Activated CD4-positive, alpha-beta T cell treated with anti-CD3 and anti-CD28 coated beads, Interleukin-2, amount 10 ng/mL, durations not matched to agents 7 days and 5 days (primary cell): ENCODE measurements at places on chromosomes 1 and 21. TPM values are rescaled to one million over a fixed set of nuclear protein-coding genes. Genes with fewer than 3 reads are reported as not detected.

DNA sequence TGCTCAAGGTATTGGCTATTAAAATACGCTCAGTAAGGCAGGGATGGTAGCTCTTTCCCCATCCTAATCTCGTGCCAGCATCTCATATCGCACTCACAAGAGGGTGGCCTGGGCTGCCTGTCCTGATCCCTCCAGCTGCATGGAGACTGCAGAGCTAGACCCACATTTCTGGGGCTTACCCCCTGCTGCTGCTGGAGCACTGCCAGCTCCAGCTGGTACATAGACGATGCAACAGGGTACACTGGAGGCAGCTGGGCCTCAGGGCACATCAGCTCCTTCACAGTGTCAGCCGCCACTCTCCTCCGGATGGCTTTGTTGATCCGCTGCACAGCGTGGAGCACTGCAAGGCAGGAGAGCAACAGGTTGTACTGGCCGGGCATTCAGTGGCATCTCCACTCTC, 16.0 kb downstream of the IQGAP3 start:
- H3K4me1 ChIP-seq, result peaks cover 2% of the 10 kb centered on the region
- DNase-seq, result no peak
- H3K27ac ChIP-seq, result no peak overlapping the region
- H3K27me3 ChIP-seq, result no peaks in the 10 kb centered on the region

DNA sequence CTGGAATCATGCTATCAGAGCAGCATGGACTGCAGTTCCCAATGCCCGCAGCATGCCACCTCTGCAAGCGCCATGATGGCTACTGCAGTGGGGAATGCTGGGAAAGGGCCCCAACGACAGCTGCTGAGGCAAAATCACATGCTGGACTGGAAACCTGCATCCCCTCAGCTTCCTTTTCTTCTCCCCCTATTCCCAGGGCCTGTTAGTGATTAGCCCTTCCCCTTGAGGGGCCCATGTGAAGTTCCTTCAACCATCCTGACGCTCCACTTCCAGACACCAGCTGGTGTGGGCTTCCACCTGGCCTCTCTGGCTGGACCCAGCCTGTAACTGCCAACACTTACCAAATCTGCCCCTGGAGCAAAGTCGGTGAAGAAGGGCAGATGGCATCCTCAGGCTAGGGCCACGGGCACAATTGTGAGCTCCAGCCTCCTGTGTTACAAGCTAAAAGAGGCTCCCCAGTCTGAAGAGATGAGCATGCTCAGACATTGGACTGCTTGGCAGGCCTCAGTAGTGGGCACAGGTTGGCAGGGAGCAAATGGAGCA, 22.1 kb upstream of the SDC3 start:
- H3K4me3 ChIP-seq, result no peak overlapping the region
- H3K36me3 ChIP-seq, result peaks cover 14% of the 10 kb centered on the region
- no peak for DNase-seq
- H3K4me1 ChIP-seq, result peaks cover 2% of the 10 kb centered on the region

The ZNF678 gene
- 4.2 TPM for total RNA-seq

DNA sequence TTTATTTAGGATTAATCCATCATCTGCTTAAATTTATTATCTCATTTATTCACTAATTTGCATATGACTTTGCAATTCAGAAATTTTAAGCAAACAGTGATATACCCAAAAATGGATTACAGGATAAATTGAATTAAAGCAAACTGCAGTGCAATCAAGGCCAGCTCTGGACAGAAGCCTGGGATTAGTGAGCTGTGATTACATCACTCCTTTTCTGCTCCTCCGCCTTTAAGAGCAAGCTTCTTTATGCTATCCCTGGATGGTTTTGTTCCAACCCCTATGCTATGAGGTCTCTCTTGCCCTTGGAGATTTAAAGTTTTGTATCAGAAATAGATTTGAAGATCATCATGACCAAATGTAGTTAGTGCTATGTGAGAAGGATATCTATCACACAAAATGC, 32.6 kb downstream of the GPR52 start:
- DNase-seq, result no peak
- H3K4me1 ChIP-seq, result no peaks in the 10 kb centered on the region
- H3K4me3 ChIP-seq, result no peak overlapping the region
- H3K27ac ChIP-seq, result no peak overlapping the region
- H3K27me3 ChIP-seq, result no peaks in the 10 kb centered on the region
- no peaks in the 10 kb centered on the region for H3K36me3 ChIP-seq

GRCh38 chr1:180156201-180156600, 1.5 kb downstream of the QSOX1 start:
- peak overlapping the region; percentile 85 for H3K4me3 ChIP-seq
- peak overlapping the region; percentile 37 for H3K27ac ChIP-seq
- H3K36me3 ChIP-seq, result no peaks in the 10 kb centered on the region
- no peaks in the 10 kb centered on the region for H3K27me3 ChIP-seq
- DNase-seq, result no peak

GRCh38 chr1:212951947-212952640, 1.8 kb downstream of the VASH2 start:
- peak overlapping the region; percentile 26 for H3K4me3 ChIP-seq
- H3K36me3 ChIP-seq, result no peaks in the 10 kb centered on the region
- peaks cover 11% of the 10 kb centered on the region for H3K4me1 ChIP-seq
- peaks cover 75% of the 10 kb centered on the region for H3K27me3 ChIP-seq

GRCh38 chr1:24111996-24112779, at the start of gene MYOM3:
Gene MYOM3, minus strand, starts transcription at chr1:24112135. Its CDS starts 3,499 bp downstream, at chr1:24108636.
- H3K27ac ChIP-seq, result no peak within 1 kb of the TSS
- peaks cover 5% of the 10 kb centered on the region for H3K4me1 ChIP-seq
- H3K36me3 ChIP-seq, result no peaks in the 10 kb centered on the region
- H3K27me3 ChIP-seq, result peaks cover 17% of the 10 kb centered on the region
- no peak within 1 kb of the TSS for H3K4me3 ChIP-seq

The HP1BP3 gene
- 369 TPM for total RNA-seq

The KIAA0040 gene
- 67.1 TPM for total RNA-seq

- H3K4me3 ChIP-seq, result no peak overlapping the region
- no peaks in the 10 kb centered on the region for H3K27me3 ChIP-seq
- H3K36me3 ChIP-seq, result peaks cover 5% of the 10 kb centered on the region
- H3K27ac ChIP-seq, result no peak overlapping the region
- DNase-seq, result no peak
Measured at GRCh38 chr1:6866825-6867224, 81.6 kb downstream of the CAMTA1 start.

- H3K27me3 ChIP-seq, result peaks cover 13% of the 10 kb centered on the region
- peaks cover 78% of the 10 kb centered on the region for H3K4me1 ChIP-seq
- no peak for DNase-seq
- peak overlapping the region; percentile 16 for H3K4me3 ChIP-seq
Measured at GRCh38 chr1:117654493-117655219, 48.8 kb downstream of the TENT5C start.

DNA sequence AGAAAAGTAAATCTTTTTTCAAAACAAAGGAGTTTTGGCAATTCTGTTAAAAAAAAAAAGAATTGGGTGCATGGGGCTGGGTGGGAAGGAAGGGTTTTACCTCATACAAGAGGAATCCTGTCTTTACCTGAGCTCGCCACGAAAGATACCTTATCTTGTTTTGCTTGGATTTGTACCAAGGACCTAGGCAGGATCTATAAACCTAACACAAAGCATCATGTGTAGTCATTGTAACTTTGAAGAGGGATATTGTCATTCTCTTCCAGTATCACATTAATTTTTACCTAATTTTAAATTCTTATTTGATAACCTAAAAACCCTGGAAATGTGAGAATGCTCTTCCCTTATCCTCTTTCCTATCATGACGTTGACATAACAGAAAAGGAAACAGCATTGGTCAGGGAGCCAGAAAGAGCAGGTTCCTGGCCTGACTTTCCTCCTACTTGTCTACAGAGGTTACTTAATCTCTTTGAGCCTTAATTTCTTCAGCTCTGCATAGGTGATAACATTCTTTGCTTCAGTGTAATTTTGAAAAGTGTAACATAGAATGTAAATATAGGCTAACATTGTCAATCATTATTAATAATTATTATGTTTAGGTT, 4.0 kb upstream of the LAMC1 start:
- no peak overlapping the region for H3K4me3 ChIP-seq
- no peak for DNase-seq
- H3K27ac ChIP-seq, result no peak overlapping the region

DNA sequence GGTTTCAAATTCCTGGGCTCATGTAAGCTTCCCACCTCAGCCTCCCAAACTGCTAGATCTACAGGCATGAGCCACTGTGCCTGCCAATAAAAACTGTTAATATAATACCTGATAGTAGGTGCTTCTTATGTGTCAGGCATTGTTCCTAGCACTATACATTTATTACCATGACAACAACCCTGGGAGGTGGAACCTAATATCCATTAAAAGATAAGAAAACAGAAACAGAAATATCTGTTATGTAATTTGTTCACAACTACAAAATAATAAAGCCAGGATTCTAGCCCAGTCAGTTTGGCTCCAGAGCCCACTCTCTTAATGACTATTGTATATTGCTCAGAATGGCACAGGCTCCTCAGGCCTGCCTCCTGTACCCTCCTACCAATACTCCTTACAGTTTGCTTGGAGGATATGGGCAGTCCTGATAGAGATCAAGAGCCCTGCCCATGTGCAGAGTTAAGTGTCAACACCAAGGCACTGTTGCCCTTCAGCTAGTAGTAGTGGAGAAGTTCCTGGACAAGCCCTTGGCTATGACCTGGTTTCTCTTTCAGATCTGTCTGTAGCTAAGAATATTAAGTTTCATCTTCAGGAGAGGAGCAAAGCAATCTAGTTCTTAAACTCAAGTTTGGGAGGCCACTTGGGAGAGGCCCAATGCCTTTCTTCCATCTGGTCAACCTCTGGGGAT, 22.4 kb downstream of the RPL5 start:
- H3K27me3 ChIP-seq, result no peaks in the 10 kb centered on the region
- no peak overlapping the region for H3K4me3 ChIP-seq
- peaks cover 36% of the 10 kb centered on the region for H3K4me1 ChIP-seq
- no peak for DNase-seq
- no peak overlapping the region for H3K27ac ChIP-seq
- H3K36me3 ChIP-seq, result peaks cover 22% of the 10 kb centered on the region

- DNase-seq, result peak; percentile 67
- no peaks in the 10 kb centered on the region for H3K27me3 ChIP-seq
- H3K4me3 ChIP-seq, result peak overlapping the region; percentile 2
- H3K27ac ChIP-seq, result peak overlapping the region; percentile 85
Measured at GRCh38 chr1:168408884-168409283, 128.2 kb downstream of the TBX19 start.

- H3K27me3 ChIP-seq, result peaks cover 2% of the 10 kb centered on the region
- no peak overlapping the region for H3K27ac ChIP-seq
- DNase-seq, result no peak
Measured at GRCh38 chr1:8814865-8815264, 2.6 kb downstream of the RERE start.

The C1orf116 gene
- total RNA-seq, result not detected

DNA sequence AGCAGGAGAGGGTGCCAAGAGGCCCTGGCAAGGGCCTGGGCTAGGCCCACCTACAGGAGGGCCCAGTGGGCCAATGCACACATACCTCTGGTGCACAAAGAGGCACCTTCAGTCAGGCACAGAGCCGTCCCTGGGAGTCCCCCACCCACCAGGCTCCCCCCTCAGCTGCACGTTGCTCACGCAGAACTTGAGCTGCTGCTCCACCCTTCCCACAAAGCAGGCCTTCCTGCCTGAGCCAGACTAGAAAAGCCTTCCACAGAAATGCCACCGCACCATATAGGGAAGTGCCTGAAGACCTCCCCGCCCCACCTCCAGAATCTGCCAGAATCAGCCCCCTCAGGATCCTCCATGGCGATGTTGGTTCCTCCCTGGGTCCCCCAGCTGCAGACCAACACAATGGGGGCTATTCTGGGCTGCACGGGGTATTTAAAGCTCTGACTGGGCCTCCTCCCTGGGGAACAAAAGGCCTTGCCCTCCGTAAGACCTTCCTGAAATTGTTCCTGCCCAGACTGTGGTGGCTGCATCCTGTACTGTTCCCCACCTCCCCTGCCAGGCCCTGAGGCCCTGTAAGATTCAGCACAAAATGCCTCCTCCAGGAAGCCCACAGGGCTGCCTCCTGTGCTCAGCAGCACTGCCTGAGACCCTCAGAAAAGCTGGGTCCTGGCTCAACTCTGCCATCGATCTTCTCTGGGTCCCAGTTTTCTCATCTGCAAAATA, 27.2 kb downstream of the HSPG2 start:
- no peak overlapping the region for H3K4me3 ChIP-seq
- H3K27me3 ChIP-seq, result no peaks in the 10 kb centered on the region
- peak overlapping the region; percentile 75 for H3K27ac ChIP-seq
- no peak for DNase-seq

DNA sequence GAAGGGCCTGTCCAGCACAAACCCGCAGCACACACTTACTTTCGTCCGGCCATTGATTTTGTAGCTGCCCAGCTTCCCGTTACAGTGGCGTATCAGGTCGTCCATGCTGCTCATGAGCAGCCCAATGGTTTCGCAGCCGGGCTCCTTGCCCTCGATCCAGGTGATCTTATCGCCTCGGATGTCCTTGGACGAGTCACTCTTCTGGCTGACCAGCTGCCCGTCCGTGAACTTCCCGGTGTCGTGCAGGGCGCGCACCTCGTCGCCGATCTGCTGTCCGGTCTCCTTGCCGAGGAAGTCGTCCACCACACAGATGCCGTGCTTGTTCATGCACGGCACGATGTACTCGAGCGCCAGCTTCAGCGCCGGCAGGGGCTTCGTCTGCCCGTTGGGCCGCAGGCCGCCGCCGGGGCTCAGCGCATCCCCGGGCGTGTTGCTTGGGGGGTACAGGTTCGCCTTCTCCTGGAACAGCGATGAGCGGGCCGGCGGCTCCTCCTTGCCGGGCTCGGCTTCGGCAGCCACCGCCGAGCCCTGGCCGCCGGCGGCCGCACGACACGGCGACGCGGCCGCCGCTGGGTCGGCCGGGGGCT, 1.0 kb downstream of the EGLN1 start:
- H3K27ac ChIP-seq, result peak overlapping the region; percentile 93
- peak overlapping the region; percentile 82 for H3K4me3 ChIP-seq
- peaks cover 44% of the 10 kb centered on the region for H3K4me1 ChIP-seq
- H3K27me3 ChIP-seq, result peaks cover 5% of the 10 kb centered on the region
- DNase-seq, result peak; percentile 38
- peaks cover 35% of the 10 kb centered on the region for H3K36me3 ChIP-seq

DNA sequence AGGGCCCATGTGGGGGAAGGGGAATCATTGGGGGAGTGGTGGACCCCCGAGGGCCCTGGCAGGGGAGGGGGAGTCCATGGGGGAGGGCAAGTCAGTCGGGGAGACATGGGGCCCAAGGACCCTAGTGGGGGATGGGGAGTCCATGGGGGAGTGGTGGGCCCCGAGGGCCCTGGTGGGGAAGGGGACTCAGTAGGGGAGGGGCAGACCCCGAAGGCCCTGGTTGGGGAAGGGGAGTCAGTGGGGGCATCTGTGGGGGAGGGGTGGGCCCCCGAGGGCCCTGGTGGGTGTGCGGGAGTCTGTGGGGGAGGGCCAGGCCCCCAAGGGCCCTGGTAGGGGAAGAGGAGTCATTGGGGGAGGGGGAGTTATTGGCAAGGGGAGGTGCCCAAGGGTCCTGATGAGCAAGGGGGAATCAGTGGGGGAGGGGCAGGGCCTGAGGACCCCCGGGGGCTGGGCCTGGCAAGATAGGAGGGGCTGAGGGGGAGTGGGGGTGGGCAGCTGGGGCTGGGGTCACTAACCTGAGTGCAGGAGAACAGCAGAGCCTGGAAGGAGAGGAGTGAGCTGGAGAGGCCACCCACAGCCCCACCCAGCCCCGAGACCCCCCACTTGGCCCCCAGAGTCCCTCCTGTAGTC, 2.1 kb downstream of the MXRA8 start:
- H3K4me1 ChIP-seq, result peaks cover 34% of the 10 kb centered on the region
- H3K4me3 ChIP-seq, result no peak overlapping the region
- no peak overlapping the region for H3K27ac ChIP-seq
- DNase-seq, result no peak
- H3K36me3 ChIP-seq, result no peaks in the 10 kb centered on the region

GRCh38 chr1:192698731-192699130, 62.8 kb downstream of the RGS13 start:
- DNase-seq, result no peak
- no peak overlapping the region for H3K4me3 ChIP-seq
- no peak overlapping the region for H3K27ac ChIP-seq
- peaks cover 5% of the 10 kb centered on the region for H3K4me1 ChIP-seq
- H3K27me3 ChIP-seq, result peaks cover 1% of the 10 kb centered on the region
- no peaks in the 10 kb centered on the region for H3K36me3 ChIP-seq
